ENCODE measurements at places on chromosomes 7 and 10.

DNA sequence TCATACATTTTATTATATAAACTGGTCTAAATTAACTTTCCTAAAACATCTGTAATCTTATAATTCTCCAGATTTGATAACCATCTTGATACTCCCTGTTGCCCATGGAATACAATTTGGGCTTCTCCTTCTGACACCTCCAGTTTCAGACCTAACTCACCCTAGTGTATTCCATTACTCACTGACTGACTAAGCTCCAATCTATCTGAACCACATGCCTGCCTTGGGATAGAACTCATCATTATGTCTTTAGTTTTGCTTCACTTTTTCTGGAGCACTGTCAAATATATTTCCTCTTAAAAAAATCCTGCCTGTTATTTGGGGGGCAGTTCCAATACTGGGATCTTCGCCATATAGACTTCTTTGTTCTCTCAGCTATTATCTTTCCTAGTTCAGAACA, 4.9 kb upstream of the FOXP2 start:
- no peak for DNase-seq

GRCh38 chr10:72016608-72017300, 52.6 kb downstream of the CHST3 start:
- DNase-seq = no peak

GRCh38 chr10:12121673-12122072, 7.8 kb upstream of the SEC61A2 start:
- DNase-seq = no peak

GRCh38 chr10:56537984-56538383, 176.9 kb upstream of the ZWINT start:
- DNase-seq = no peak

GRCh38 chr7:115851291-115851690, 179.3 kb downstream of the TFEC start:
- DNase-seq = no peak

- DNase-seq = no peak
These were observed 84.6 kb downstream of the MAD1L1 start for GRCh38 chr7:2148189-2148588.

DNA sequence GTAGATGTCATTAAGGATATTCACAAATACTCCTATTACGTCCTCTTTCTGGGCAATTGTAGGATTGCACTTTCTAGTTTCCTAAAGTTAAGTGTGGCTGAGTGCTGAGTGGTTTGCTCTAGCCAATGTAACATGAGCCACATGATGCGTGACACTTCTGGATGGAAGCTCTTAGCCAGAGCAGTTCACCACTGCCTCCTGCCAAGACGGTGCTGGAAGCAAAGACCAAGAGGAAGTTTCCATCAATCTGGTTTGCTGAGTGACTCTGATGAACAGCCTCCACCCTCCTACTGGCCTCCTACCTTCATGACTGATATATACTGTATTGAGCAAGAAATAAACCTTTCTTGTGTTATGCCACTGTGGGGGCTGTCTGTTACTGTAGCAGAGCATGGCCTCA, 318.1 kb downstream of the KCNMA1 start:
- DNase-seq = no peak

DNA sequence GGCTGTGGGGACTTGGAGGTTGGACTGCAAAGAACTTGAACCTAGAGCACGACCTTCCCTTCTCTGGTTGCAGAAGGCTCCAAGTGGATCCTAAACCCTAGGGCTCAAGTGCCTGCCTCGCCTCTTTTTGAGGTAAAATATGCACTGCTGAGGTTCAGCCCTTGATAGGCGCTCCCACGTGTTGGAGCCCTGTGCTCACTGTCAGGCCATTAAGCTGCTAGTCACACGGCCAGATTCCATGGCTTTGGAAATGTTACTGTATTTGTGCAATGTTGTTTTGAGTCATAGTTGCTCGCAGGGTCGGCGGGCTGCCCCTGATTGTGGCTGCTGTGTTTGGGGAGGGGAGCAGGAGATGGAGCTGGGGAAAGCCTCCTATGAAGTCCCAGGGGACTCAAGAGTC, 39.8 kb upstream of the PCBD1 start:
- no peak for DNase-seq

DNA sequence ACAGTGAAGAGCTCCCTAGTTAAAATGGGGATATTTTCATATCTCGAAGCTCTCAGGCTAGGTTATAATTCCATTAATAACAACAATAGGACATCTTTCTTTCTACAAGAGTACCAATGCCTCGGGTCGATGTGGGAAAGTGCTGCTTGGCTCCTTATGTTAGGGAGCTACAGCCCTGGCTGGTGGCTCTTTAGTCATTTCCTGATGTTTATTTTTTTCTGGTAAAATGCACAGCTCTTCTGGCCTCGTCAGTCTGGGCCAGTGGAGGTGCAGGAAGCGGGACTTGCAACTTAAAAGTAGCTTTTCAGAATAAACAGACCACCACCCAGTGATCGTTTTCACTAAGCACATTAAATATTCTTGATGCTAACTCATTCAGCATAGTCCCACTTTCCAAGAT, 58.3 kb downstream of the MKX start:
- no peak for DNase-seq

- peak; percentile 50 for DNase-seq
These were observed 12.4 kb downstream of the CALY start for GRCh38 chr10:133324198-133324792.

DNA sequence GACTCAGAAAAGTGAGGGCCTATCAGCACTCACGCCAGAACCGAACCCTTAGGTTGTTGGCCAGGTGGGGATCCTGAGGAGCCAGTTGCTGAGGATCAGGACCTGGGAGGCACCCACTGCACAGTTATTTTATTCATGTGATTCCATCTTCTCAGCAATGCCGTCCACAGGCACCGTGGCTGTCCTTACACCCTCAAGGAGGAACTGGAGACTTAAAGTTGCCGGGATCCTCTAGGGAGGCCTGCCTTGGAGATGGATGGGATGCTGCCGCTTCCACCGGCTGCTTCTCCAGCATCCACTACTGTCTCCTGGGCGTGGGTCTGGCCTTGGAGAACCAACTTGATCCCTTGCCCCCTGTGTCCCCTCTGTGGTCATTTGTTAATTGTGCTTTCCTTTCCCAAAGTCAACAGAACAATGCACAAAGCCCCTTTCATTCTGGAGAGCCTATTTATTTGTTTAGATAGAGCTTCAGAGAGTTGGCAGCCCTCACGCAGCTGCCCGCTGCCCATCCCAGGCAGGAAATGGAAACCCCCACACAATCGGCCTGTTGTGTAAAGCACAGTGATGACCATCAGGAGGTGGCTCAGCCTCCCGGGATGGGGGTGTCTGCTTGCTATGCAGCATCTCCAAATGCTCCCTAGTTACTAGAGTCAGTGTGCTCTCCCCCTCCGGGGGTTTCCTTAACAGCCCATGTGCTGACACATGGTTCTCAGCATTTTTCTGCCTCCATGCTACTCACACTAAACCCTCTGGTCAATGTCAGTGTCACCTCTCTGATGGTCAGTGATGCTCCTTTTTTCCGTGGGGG, 52.9 kb upstream of the IGFBP3 start:
- no peak for DNase-seq

- no peak for DNase-seq
These were observed 42.8 kb downstream of the WNT2 start for GRCh38 chr7:117279931-117280557.

DNA sequence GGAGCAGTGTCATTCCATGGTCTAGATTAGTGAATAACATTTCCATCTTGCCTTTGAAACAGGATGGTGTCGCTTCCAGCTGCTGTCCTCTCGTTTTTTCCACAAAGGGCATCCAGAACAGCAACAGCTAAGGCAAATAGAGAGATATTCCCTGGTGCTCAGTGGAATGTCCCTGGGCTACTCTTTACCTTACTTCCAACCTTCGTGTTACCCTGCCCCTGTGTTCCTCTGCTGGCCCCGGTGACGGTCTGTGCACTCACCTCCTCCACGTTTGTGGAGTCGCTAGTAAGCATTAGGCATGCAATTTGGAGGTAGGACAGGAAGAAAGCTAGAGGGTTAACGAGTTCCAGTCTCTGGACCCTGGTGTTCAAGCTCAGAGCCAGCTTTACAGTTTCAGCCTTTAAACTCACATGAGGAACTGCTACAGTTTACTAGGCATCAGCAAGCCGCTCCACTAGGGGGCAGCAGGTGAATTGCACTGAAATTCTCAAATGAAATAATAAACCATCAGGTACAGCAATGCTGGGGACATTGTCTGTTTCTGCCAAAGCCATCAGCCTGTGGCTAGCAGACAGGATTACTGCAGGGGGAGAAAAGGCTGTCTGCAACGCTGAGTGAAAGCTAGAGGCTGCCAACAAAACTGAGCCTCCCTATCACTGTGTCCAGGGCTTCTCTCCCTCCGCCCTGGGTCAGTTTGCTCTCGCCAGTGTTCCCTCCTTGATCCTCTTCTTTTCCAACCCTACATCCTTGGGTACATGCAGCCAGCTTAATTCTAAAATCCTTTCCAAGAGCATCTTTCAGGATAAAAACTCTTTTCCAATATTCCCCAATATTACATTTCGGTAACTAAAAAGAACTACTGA, 9.0 kb downstream of the MRPL32 start:
- DNase-seq = peak; percentile 65

DNA sequence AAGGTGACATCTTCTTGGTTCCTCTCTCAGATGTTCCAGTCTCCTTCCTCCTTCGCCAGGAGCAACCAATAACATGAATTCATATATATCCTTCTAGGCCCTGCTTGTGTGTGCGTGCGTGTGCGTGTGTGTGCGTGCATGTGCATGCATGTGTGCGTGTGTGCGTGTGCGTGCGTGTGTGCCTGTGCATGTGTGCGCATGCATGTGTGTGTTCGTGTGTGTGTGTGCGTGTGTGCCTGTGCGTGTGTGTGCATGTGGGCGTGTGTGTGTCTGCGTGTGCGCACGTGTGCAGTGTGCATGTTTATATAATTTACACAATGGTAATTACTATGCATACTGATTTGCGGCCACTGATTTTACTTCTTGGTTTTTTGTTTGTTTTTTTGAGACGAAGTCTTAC, 43.9 kb upstream of the PTF1A start:
- DNase-seq = no peak

DNA sequence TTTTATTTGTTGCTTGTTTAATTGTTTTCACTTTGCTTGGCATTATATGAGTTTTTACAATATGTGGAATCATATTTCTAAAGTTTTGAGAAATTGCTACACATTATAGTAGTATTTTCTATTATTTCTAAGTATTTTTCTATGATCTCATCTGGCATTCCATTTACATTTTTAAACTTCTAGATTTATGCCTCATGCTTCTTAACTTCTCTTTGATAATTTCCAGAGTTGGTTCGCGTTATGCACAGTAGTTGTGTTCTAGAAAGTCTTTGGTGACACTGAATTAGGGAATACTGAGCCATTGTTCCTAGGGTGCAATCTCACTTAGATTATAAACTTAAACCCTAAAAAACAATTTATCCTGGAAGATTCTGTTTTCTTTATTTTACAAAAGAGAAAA, 129.2 kb downstream of the GNAI1 start:
- DNase-seq = no peak

GRCh38 chr10:102120991-102121738, 997 bp upstream of the LDB1 start:
- DNase-seq = no peak

DNA sequence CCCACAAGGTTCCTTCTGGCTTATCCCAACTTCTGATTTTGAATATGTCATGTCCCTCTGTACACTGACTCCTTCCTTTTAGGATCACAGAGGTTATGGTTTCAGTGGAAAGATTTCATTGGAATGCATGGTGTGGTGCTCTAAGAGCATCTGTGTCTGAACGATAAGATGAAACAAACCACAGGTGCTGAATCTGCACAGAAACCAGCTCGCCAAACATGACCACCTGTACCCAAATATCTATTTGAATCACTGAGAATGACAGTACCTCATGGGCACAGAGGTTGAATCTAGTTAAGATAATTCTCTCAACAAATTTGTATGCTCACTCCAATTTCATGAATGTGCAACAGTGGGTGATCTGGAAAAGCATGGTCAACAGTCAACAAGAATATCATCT, 105.3 kb downstream of the DGKI start:
- no peak for DNase-seq

GRCh38 chr7:68699090-68699711, 899.1 kb upstream of the AUTS2 start:
- no peak for DNase-seq

DNA sequence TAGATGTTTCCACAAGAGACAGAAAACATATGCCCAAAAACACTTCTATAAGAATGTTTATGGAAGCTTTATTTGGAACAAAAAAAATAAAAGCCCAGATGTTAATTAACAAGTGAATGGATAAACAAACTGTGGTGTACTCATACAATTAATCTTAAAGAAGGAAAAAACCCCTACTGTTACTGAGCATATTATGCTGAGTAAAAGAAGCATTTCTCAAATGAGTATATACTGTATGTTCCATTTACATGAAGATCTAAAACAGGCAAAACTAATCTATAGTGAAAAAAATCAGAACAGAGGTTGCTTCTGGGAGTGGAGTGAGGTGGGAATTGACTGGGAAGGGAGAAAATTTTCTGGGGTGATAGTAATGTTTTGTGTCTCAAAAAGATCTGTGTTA, 15.5 kb upstream of the ANK3 start:
- no peak for DNase-seq

GRCh38 chr10:51297438-51297837, 223.2 kb downstream of the PRKG1 start:
- no peak for DNase-seq

- no peak for DNase-seq
These were observed 57.1 kb upstream of the DYNC1I1 start for GRCh38 chr7:95715274-95715673.

DNA sequence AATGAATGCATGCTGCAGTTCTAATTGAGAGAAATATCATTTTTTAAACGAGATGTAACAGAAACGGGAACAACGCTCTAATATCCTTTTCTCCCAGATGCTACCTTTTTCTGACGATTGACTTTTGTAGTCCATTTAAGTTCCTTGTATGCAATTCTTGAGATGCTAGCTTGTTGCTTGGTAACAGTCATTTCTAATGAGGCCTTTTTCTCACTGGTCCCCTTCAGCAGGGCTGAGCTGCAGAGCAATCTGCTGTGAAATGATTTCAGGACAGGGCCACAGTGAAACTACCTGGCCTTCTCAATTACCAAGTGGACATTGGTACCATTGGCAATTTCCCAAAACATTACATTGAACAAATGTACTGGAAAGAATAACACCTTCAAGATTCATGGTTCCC, 26.2 kb upstream of the FOXK1 start:
- DNase-seq = no peak

- DNase-seq = no peak
These were observed 120.1 kb upstream of the GNAI1 start for GRCh38 chr7:80014511-80014910.

- no peak for DNase-seq
These were observed 172.4 kb upstream of the ZNF32 start for GRCh38 chr10:43821103-43821502.

DNA sequence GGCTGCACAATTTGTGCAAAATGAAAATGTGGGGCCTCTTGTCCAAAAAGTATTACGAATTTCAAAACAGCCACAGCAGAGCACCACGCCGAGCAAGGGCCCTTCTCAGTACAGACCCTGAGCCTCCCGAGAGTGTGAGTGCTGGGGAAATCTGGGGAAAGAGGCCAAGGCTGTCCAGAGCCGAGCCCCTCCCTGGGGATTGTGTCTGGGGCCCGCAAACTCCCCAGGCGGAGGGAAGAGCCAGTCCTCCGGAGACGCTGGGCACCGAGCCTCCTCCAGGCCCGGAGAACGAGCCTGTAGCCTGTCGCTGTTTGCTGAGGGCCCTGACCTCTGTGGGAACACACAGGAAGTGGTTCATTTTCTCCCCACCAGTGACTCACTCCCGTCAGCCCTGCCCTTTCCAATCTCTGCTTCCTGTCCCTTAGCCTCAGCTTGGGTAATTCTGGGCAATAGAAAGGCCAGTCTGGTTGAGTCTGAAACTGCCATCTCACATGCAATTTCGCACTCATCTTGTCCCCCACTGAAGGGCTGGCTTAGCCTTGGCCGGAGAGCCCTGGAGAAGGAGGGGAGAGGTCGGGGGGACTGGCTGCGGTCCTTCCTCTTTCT, 19.5 kb upstream of the GNA12 start:
- peak; percentile 51 for DNase-seq
